ENCODE measurements at places on chromosomes 1 and 21.

GRCh38 chr1:44366371-44366975 lies 11.4 kb upstream of the ERI3 start:
- no peak for DNase-seq

- no peak for DNase-seq
Measured at GRCh38 chr1:40059960-40060750, 19.6 kb downstream of the CAP1 start.

- DNase-seq = peak; percentile 33
Measured at GRCh38 chr21:41460578-41461527, 34.8 kb downstream of the MX1 start.

- DNase-seq = no peak
Measured at GRCh38 chr1:193654951-193655735, 468.7 kb upstream of the B3GALT2 start.

DNA sequence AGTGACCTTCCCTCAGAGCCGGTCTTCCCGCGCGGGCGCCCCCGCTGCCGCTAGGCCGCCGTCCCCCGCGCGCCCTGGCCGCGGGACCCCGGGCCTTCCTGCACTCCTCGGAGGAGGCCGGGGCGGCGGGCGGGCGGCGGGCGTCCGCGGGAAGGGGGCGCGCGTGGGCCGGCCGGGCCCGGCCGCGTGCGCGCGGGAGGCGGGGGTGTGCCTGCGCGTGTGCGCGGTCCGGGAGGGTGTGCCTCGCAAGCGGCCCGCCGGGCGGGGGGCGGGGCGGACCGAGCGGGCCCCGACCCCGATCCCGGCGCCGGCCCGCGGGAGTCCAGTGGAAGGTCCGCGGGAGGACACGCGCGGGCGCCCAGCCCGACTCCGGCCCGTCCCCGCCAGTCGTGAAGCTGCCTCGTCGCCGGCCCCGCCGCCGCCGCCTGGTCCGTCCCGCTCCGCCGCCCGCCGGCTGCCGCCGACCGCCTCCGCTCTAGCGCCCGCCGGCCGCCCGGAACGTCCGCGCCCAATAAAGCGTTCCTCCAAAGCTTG lies 438 bp downstream of the MRPS6 start:
- peak; percentile 6 for DNase-seq

- DNase-seq = no peak
Measured at GRCh38 chr1:95503278-95504030, 269.4 kb downstream of the RWDD3 start.

GRCh38 chr1:103144681-103145080 lies 36.4 kb upstream of the COL11A1 start:
- DNase-seq = no peak

DNA sequence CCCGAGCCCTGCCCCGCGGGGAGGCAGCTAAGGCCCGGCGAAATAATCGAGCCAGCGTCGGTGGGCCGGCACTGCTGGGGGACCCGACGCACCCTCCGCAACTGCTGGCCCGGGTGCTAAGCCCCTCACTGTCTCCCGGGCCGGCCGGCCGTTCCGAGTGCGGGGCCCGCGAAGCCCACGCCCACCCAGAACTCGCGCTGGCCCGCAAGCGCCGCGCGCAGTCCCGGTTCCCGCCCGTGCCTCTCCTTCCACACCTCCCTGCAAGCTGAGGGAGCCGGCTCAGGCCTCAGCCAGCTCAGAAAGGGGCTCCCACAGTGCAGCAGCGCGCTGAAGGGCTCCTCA lies 49.0 kb upstream of the SYT14 start:
- DNase-seq = no peak

DNA sequence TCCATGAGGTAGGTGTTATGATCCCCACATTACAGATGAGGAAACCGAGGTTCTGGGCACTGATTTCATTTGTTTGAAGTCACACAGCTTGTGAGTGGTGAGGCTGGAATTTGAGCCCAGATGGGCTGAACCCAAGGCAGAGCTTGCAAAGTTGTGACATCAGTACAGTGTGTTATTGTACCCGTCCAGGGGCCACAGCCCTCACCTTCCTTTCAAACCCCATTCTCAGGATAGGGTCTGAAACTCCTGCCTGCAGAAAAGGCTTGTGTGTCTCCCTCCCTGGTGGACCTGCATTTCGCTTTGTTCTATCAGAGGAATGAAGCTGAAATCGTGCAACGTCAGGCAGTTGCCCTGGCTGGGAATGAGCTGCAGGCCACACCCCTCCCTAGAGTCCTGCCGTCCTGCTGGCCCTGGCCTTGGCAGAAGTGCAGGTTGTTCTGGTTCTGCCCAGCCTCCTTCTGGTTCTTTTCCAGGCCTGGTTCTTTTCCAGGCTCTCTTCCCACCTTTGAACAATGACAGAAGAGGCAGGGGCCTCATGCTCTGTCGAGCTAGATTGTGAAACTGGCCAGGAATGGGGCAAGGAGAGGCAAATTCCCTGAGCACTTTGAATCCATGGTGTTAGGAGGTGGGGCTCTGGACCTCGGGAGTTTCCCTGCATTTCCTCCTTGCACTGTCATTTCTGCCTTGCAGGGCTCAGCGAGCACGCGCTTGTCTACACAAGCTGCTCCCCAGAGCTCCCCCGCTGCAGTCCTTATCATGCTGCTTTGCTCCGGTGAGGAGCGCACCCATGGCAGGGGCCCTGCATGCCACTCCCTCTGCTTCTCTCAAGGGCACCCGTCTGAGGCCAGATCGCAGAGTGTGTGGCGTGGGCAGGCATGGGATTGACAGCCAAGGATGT lies 8.2 kb upstream of the MYOM3 start:
- DNase-seq = no peak

Data from stimulated activated CD4-positive, alpha-beta T cell treated with anti-CD3 and anti-CD28 coated beads, Interleukin-1b, Interleukin-23, amount 100 ng/mL, for 1 hour (primary cell).